ENCODE measurements at places on chromosomes 5 and 9. TPM values are rescaled to one million over a fixed set of nuclear protein-coding genes. Genes with fewer than 3 reads are reported as not detected.

The OTULINL gene
- 19.6 TPM for total RNA-seq

The IL33 gene
- total RNA-seq = 7.3 TPM

The DRD1 gene
- total RNA-seq = under 0.01 TPM

The SLC25A2 gene
- total RNA-seq = 0.64 TPM

The ENC1 gene
- total RNA-seq = 72.1 TPM

DNA sequence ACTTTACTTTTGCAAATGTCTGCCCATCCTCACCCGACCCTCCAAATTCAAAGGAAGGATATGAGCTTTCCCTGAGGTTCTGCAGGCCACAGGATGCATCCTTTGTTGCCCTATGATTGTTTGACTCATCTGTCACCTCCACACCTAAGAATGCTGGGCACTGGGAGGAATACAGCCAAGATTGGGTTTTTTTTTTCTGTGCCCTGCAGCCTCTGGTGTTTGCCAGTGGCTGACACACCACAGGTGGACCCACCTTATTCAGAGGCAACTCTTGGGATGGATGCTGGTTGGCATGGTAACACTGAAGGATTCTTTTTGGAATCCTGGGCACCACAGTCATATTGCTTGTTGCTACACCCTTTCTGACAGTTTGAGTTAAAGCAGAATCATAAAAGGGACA lies 29.7 kb downstream of the C9orf152 start:
- DNase-seq = no peak

DNA sequence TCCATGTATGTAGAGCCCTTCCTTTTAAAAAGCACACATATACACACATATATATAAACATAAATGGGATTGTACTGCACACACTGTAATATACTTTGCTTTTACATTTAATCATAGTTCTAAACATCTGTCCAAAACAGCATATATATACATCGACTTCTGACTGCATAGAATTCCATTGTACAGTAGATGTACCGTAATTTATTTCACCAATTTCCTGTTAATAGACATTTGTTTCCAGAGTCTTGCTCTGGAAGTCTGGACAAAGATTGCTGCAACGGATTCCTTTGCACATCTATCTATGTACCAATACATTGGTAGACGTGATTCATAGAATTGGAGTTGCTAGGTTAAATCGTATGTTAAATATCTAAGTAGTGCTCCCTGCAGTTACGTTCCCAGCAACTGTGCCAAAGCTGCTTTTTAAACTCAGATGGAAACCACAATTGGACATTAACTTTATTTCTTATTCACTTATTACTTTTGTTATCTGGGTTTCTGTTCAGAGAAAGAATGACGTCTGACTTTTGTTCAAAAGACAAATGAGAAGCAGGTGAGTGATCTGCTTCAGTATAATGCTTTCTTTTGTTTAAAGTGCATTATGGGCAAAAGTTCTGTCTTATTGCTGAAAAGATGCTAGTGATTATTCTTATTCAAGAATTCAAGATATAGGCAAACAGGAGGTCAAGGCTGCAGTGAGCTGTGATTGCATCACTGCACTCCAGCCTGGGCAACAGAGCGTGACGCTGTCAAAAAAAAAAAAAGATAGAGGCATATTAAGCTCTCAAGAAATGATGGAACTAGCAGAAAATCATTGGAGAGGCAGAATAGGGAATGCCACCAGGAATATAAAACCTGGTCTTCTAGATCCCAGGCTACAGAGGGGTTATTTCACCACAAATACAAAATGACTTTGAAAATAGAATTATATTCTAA lies 138.2 kb downstream of the FGF1 start:
- no peak for DNase-seq

- DNase-seq = no peak
Observed at GRCh38 chr9:117828466-117828865, 124.3 kb downstream of the TLR4 start.

- DNase-seq = peak; percentile 49
Observed at GRCh38 chr5:65255294-65255693, 226.4 kb downstream of the ADAMTS6 start.

DNA sequence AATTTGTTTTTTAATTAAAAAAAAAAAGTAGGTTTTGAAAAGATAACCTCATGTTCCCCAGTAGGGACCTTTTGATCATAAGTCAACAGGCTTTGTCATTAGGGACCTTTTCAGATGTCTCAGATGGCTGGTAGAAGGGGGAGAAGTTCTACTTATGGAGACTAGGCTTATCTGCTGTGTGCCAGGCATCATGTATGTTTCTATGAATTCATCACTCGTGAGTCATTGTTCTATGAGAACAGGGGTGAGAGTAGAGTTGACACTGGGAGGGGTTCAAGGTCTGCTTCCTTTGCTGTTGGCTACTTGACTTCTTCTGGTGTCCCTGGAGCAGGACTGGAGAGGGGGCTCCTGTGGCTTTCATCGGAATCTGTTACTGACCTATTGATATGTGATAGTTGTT lies 138.8 kb downstream of the KDM4C start:
- DNase-seq = no peak

GRCh38 chr9:111766066-111766465 lies 28.7 kb downstream of the SHOC1 start:
- DNase-seq = no peak

DNA sequence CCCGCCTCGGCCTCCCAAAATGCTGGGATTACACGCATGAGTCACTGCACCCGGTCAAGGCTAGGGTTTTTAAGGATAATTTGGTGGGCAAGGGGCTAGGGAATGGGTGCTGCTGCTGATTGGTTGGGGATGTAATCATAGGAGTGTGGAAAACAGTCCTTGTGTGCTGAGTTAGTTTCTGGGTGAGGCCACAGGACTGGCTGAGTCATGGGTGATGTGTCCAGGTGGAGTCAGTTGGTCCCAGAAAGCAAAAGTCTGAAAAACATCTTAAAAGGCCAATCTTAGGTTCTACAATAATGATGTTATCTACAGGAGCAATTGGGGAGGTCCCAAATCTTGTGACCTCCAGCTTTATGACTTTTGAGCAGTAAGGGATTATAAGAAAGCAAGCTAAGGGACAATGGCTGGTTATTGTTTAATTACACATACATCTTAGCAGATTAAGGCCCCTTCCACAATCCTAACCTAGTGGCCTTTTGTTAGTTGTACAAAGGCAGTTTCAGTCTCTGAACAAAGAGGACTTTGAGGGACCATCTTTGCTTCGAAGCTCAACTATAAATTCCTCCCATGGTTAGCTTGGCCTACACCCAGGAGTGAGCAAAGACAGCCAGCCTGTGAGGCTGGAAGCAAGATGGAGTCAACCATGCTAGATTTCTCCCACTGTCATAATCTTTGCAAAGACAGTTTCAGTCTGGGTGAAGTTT lies 5.5 kb upstream of the AOPEP start:
- no peak for DNase-seq

DNA sequence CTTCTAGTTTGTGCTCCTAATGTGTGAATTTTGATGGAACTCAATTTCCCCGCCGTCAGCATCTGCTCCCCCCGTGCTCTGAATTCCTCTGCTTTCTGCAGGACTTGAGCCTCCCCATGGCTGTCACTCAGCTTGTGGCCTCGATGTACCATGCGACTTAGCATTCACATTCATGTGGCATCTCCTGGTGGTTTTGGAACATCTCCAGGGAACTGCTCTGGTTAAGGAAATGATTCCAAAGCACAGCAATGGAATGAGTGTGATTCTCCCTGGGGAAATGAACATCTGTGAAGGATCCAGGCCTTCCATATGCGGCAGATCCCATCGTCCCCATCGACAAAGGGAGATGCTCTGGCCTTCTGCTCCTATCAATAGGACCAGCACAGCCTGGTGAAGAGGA lies 119.0 kb downstream of the ENTREP1 start:
- peak; percentile 12 for DNase-seq

DNA sequence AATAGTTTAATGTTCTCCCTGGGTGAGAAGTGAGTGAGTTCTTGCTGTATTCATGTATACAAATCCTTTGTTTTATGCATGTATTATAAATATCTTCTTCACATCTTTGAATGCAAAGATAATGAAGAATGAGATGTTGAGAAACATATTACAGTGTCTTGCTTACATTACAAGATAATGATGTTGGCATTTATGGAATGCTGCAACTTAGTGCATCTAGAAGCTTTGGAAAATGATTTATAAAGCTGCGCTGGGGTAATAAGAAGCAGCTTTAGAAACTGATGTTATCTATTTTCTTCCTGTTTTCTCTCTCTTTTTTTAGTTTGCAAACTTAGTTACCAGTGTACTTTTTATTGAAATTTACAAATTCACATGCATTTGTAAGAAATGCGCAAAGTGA lies 673.4 kb downstream of the KCTD16 start:
- DNase-seq = peak; percentile 2

- DNase-seq = no peak
Observed at GRCh38 chr9:92173318-92173717, 58.1 kb upstream of the SPTLC1 start.

DNA sequence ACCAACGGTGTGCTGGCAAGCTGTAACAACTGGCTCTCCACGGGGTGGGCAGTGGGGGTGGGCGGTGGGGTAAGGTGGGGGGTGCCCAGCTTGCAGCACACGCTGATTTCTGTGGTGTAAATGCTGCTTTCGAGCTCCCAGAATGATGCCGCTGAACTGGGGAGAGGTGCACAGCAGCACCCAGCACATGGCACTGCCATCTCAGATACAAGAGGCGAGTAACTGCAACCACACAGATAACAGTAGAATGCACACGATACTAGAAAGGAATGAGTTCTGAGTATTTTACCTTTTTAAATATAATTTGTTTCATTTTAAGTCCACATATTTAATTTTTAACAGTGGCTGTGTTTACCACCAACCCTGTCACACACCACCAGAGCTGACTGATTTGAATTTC lies 87.9 kb downstream of the SEMA4D start:
- no peak for DNase-seq

- no peak for DNase-seq
Observed at GRCh38 chr9:122379340-122379739, 8.5 kb downstream of the PTGS1 start.

- DNase-seq = no peak
Observed at GRCh38 chr5:126552614-126553013, 42.4 kb downstream of the ALDH7A1 start.

DNA sequence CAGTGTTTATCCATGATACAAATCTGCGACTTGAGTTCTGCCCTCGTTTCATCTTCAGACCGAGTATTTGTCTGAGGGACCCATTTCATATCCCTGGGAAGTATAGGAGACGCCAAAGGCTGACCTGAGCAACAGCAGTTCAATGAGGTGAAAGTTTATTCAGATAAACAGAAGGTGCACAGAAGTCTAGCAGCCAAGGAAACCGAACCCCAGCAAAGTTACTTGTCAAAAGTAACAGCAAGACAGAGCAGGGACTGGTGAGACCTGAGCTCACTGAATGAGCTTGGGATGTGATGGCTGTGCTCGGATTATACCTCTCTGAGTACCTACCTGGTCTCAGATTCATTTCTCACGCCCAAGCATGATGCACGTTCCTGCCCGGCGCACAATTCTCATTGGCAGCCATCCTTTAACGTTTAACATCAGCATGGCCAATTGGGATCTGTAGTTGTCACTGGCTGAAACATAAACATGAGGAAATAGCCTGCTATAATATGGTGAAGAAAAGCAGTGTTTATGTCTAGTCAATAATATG lies 599 bp downstream of the LYRM7 start:
- no peak for DNase-seq

GRCh38 chr9:82880336-82881050 lies 182.4 kb downstream of the RASEF start:
- no peak for DNase-seq

DNA sequence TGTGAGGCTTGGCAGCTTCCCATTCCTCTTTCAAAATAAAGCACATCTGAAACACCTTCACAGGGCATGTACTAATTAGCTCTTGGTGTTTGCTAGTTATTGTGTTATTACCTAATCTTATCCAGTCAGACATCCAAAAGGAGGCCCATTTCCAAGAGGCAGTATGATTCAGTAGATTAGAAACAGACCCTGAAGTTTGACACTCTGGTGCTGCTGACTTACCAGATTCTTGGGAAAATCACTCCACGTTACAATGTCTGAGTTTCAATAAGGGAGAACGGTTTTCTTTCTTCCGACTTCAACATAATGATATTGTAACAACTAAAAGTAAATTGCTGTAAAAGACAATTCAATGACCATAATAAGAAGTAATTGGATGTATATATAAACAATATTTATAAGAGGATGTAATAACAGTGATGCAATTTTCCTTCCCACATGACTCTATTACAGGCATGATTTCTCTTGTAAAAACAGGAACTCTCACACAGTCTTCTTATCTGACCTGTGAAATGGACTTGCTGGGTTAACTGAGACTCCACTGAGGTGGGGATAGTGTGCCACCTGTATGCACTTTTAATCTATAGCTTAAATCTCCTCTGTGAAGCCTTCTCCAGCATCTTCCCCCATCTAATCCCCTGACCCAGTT lies 181.3 kb upstream of the ELL2 start:
- peak; percentile 83 for DNase-seq

GRCh38 chr5:85204289-85204688 lies 819.6 kb upstream of the EDIL3 start:
- no peak for DNase-seq

GRCh38 chr9:103037508-103038477 lies 42.7 kb downstream of the CYLC2 start:
- DNase-seq = no peak
